ENCODE measurements at places on chromosomes 2 and 18. TPM values are rescaled to one million over a fixed set of nuclear protein-coding genes. Genes with fewer than 3 reads are reported as not detected.

- no peak for ATAC-seq
These were observed 501.7 kb upstream of the TCF4 start for GRCh38 chr18:56089612-56090258.

Gene KCNF1
- not detected for total RNA-seq

GRCh38 chr2:55157474-55157884, 74.6 kb downstream of the CLHC1 start:
- peak; percentile 69 for ATAC-seq

GRCh38 chr18:42184685-42185477, 229.8 kb downstream of the PIK3C3 start:
- no peak for ATAC-seq

Gene ADGRF3
- 3.0 TPM for total RNA-seq

DNA sequence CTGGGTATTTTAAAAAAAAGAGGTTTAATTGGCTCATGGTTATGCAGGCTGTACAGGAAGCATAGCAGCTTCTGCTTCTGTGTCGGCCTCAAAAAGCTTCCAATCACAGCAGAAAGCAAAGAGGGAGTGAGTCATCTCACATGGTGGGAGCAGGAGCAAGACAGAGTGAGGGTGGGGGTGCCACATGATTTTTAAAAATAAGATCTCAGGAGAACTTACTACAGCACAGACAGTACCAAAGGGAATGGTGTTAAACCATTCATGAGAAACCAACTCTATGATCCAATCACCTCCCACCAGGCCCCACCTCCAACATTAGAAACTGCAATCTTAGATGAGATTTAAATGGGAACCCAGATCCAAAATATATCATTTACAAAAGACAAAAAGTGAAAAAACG, 14.6 kb downstream of the ZNF519 start:
- no peak for ATAC-seq

Gene ERCC3
- 51.6 TPM for total RNA-seq

DNA sequence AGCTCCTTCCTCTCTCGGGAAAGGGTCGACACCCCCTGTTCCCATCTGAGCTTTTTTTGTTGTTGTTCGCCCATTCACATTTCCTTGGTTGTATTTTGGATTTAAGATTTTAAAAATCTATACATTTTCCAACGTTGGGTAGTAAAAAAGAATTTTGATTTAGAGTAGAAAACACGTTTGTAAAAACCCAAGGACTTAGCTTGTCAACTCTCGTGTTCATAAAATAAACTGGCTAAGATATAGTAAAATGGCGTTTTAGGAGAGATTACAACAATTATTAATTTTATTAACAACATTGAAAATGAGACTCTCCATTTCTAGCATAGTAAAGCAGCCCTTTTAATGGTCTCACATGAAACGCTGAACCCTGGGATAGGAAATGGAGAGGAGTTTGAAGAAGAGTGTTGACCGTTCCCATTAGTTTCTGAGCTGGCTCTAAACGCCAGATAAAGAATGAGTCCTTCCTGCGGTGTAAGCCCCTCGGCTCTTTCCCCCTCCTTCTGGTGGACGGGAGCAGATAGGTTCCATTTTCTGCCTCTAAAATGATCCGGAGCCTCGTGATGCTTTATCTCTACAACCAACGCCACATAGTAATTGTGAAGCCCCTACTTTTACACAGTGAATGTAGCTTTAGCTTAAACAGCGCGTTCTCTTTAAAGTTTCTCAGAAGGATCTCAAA, 24.0 kb upstream of the ZNF516 start:
- no peak for ATAC-seq
